ENCODE measurements at places on chromosomes 6 and 20. TPM values are rescaled to one million over a fixed set of nuclear protein-coding genes. Genes with fewer than 3 reads are reported as not detected.

GRCh38 chr20:36815454-36816091 is 42.0 kb upstream of the DSN1 start:
- no peak overlapping the region for H3K4me3 ChIP-seq
- peaks cover 14% of the 10 kb centered on the region for H3K36me3 ChIP-seq
- H3K4me1 ChIP-seq, result peaks cover 6% of the 10 kb centered on the region
- H3K27me3 ChIP-seq, result no peaks in the 10 kb centered on the region
- peak overlapping the region; percentile 8 for H3K27ac ChIP-seq

Gene DNAAF9
- 29.9 TPM for total RNA-seq

DNA sequence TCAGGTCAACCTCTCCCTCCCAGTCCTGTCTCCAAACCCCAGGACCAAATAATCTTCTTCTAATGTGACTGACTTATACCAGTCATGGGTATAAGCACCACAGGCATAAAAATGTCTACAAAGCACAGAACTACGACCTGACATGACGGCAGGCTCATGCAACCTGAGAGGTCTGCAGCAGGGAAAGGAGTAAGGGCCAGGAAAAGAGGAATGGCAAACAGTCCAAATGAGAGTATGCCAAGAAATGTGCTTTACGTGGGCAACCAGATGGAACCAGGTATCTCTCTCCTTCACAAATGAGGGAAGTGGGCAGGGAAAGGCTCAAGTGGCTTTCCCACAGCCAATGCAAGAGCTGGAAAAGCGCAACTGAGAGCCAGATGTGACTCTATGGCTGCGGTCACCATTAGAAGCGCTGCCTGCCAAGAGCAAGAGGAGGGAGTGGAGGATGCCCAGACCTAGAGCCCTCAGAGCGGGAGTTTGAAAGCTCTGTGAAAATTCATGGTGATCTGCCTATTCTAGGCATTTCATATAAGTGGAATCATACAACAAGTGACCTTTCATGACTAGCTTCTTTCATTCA is 6.0 kb downstream of the APMAP start:
- peaks cover 12% of the 10 kb centered on the region for H3K4me1 ChIP-seq
- H3K27me3 ChIP-seq, result no peaks in the 10 kb centered on the region
- H3K4me3 ChIP-seq, result no peak overlapping the region

- H3K36me3 ChIP-seq, result peaks cover 2% of the 10 kb centered on the region
- peaks cover 6% of the 10 kb centered on the region for H3K4me1 ChIP-seq
- peak overlapping the region; percentile 64 for H3K27ac ChIP-seq
- H3K4me3 ChIP-seq, result peak overlapping the region; percentile 71
- DNase-seq, result no peak
- peaks cover 79% of the 10 kb centered on the region for H3K27me3 ChIP-seq
Measured at GRCh38 chr20:44809380-44810060, 826 bp downstream of the RIMS4 start.

Gene TBXT
- not detected for total RNA-seq

DNA sequence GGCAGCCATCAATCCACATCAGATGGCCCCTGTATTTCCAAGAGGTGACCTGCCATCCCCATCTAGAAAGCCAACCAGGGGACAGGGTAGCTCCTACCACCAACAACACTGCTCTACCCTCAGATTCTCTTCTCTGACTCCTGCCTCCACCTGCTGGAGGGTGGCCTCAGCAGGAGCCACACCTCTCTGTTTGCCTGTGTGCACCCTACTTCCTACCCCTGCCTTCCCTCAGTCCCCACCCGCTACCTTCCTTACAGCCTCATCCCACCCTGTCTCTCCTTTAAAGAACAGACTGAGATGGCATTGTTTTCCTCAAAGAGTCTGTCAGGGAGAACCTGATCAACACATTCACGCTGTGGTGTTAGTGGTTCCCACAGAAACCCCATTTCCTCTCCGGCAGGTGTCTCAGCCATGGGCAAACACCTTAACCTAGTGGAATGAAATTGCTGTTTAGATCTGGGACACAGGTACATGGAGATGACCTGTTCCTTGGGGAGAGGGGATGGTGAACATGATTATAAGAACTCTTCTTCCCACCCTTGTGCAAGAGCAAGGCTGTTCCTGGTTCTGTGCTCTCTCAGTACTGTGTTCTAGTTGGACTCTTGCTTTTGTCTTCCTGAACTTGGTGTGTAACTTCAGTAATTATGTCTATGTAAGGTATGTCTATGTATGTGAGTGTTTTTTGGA is 1.8 kb downstream of the ENTPD6 start:
- no peaks in the 10 kb centered on the region for H3K36me3 ChIP-seq
- H3K27ac ChIP-seq, result peak overlapping the region; percentile 98
- peaks cover 22% of the 10 kb centered on the region for H3K4me1 ChIP-seq
- H3K27me3 ChIP-seq, result no peaks in the 10 kb centered on the region

GRCh38 chr6:109820706-109821350 is 129.7 kb downstream of the FIG4 start:
- H3K36me3 ChIP-seq, result peaks cover 4% of the 10 kb centered on the region
- no peaks in the 10 kb centered on the region for H3K4me1 ChIP-seq
- H3K27me3 ChIP-seq, result no peaks in the 10 kb centered on the region
- H3K27ac ChIP-seq, result peak overlapping the region; percentile 7
- H3K4me3 ChIP-seq, result no peak overlapping the region

Gene SLC44A4
- 17.5 TPM for total RNA-seq

GRCh38 chr6:125142618-125143017 is 11.0 kb upstream of the TPD52L1 start:
- H3K4me1 ChIP-seq, result no peaks in the 10 kb centered on the region
- no peak for DNase-seq
- H3K36me3 ChIP-seq, result no peaks in the 10 kb centered on the region
- H3K27me3 ChIP-seq, result peaks cover 11% of the 10 kb centered on the region
- no peak overlapping the region for H3K27ac ChIP-seq

DNA sequence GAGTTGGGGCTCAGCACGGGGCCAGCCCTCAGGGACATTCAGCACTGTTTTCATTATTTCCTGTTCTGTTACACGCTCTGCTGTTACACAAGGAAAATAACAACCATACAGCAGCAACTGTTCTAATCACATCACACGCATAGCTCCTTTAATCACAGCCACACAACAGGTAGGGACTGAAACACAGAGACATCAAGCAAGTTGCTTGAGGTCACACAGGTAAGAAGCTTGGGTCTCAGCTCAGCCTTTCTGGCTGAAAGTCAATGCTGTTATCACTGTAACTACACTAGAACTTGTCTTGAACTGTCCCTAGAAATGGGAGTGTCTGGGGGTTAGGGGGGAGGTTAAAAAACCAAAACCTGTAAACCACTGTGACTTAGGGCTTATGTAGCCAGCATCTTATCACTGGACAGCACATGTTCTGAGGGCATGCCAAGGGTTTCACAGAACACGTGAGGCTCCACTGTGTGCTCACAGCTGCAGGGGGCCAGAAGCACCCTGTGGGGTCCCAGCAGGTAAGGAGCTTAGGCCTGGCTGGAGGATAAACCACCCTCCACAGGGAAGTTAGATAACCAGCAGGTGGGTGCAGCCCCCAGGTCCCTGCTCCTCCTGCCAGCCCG is 146.0 kb downstream of the EYA2 start:
- H3K27ac ChIP-seq, result no peak overlapping the region
- DNase-seq, result no peak
- H3K36me3 ChIP-seq, result no peaks in the 10 kb centered on the region
- no peak overlapping the region for H3K4me3 ChIP-seq
- H3K27me3 ChIP-seq, result no peaks in the 10 kb centered on the region
- no peaks in the 10 kb centered on the region for H3K4me1 ChIP-seq

Gene NHLRC1
- 0.60 TPM for total RNA-seq

- DNase-seq, result no peak
- H3K27me3 ChIP-seq, result no peaks in the 10 kb centered on the region
- H3K36me3 ChIP-seq, result no peaks in the 10 kb centered on the region
Measured at GRCh38 chr6:4464638-4465037, 311.6 kb upstream of the CDYL start.

- no peak overlapping the region for H3K27ac ChIP-seq
- no peak for DNase-seq
- no peaks in the 10 kb centered on the region for H3K27me3 ChIP-seq
- peaks cover 26% of the 10 kb centered on the region for H3K4me1 ChIP-seq
Measured at GRCh38 chr6:75285283-75285639, 669 bp upstream of the TMEM30A start.

Gene OPRL1
- total RNA-seq, result 1.5 TPM

- no peak for DNase-seq
- no peaks in the 10 kb centered on the region for H3K27me3 ChIP-seq
- peaks cover 24% of the 10 kb centered on the region for H3K4me1 ChIP-seq
- peaks cover 2% of the 10 kb centered on the region for H3K36me3 ChIP-seq
- peak overlapping the region; percentile 65 for H3K27ac ChIP-seq
- H3K4me3 ChIP-seq, result no peak overlapping the region
Measured at GRCh38 chr6:47631269-47631772, 67.1 kb upstream of the ADGRF4 start.

Gene APOM
- 7.1 TPM for total RNA-seq

DNA sequence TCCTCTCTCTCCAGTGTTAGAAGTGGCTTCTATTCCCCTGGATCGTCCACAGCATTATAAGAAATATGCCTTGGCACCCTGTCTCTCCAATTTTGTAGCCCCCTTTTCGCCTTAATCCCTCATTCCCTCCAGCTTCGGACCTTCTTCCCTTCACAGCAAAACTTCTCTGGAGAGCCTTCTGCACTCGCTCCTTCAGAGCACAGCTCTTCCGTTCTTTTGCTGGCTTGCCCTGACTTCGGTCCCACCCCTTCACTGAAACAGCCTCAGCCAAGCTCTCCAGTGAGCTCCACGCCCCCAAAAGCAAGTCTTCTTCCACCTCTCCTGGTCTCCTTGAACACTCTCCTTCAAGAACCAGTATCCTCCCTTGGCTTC is 134.7 kb upstream of the RNF24 start:
- H3K4me1 ChIP-seq, result peaks cover 9% of the 10 kb centered on the region
- DNase-seq, result no peak
- peaks cover 5% of the 10 kb centered on the region for H3K36me3 ChIP-seq
- peaks cover 12% of the 10 kb centered on the region for H3K27me3 ChIP-seq
- H3K27ac ChIP-seq, result peak overlapping the region; percentile 47

DNA sequence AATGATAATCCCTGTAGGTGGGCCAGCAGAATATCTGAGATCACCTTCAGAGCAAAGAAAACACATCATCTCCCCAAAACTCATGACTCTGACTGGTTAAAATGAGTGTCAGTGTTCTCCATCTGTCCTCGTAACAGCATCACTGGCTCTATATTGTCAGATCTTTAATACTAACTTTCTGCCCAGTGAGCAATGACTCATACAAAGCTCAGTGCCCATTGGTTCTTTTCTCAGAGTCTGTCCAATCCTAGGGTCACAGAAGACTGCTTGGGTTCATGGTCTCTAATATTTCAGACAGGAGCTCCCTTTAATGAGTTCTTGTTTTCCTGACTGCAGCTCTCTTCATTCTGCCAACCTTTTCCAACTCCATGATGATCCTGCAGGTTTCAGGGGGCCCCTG is 36.4 kb downstream of the HLA-DPB1 start:
- H3K27me3 ChIP-seq, result peaks cover 72% of the 10 kb centered on the region
- peaks cover 7% of the 10 kb centered on the region for H3K4me1 ChIP-seq
- H3K27ac ChIP-seq, result no peak overlapping the region
- no peaks in the 10 kb centered on the region for H3K36me3 ChIP-seq

DNA sequence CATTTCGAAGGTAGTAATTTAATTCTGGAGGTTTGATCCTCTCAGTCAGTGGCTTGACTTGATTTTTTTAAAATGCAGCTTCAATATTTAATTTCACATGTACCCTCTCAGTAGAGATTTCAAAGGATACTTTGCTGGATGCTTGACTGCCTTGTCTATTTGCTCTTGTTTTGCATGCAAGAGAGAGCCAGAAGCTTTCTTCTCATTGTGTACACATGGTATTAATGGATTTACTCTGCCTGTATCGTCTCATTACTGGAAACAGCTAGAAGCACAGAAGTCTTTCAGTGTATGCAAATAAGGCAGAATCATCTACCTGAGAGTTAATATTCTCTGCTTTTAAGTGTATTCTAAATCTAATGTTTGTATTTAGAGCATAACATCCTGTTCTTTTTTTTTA is 84.3 kb upstream of the FOXO3 start:
- DNase-seq, result no peak
- no peak overlapping the region for H3K27ac ChIP-seq
- no peaks in the 10 kb centered on the region for H3K27me3 ChIP-seq
- H3K4me1 ChIP-seq, result peaks cover 3% of the 10 kb centered on the region

GRCh38 chr20:63224412-63225081 is 8.6 kb upstream of the YTHDF1 start:
- no peak overlapping the region for H3K27ac ChIP-seq
- H3K4me3 ChIP-seq, result no peak overlapping the region
- no peaks in the 10 kb centered on the region for H3K4me1 ChIP-seq

Gene MICB
- 0.95 TPM for total RNA-seq

DNA sequence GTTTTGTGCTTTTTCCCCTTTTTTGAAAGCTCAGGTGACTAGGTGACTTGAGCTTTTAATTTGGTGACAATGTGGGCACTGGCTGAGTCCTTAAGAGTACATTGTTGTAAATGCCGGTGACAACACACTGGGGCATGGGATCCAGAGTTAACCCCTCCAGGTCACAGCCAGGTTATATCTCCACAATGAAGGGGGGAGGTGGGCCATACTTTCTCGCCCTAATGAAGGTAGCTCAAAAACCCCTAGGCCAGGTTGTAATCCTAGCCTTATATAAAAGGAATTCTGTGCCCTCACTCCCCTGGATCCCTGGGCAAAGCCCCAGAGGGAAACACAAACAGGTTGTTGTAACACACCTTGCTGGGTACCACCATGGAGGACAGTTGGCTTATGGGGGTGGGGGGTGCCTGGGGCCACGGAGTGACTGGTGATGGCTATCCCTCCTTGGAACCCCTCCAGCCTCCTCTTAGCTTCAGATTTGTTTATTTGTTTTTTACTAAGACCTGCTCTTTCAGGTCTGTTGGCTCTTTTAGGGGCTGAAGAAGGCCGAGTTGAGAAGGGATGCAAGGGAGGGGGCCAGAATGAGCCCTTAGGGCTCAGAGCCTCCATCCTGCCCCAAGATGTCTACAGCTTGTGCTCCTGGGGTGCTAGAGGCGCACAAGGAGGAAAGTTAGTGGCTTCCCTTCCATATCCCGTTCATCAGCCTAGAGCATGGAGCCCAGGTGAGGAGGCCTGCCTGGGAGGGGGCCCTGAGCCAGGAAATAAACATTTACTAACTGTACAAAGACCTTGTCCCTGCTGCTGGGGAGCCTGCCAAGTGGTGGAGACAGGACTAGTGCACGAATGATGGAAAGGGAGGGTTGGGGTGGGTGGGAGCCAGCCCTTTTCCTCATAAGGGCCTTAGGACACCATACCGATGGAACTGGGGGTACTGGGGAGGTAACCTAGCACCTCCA is 2.2 kb upstream of the VEGFA start:
- no peak for DNase-seq
- H3K4me3 ChIP-seq, result no peak overlapping the region
- no peaks in the 10 kb centered on the region for H3K27me3 ChIP-seq
- H3K36me3 ChIP-seq, result no peaks in the 10 kb centered on the region
- H3K4me1 ChIP-seq, result peaks cover 33% of the 10 kb centered on the region
